ENCODE measurements at places on chromosomes 3 and 15. TPM values are rescaled to one million over a fixed set of nuclear protein-coding genes. Genes with fewer than 3 reads are reported as not detected.

DNA sequence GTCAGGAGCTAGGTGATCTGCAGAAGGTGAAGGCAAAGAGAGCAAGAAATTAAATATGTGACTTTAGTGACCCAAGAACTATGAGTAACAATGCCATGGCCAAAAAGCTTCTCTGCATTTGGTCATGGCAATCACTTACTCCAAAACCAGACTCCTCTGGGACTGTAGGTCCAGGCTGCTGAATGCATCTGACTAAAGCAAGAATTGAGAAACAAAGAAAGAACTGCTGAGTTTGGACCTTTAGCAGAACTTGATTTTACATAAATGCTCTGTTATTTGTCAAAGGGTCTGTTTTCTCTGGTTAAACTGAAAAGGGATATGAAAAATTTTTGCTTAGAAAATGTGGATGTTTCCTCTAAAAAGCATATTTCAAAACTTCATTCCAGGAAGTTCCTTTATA, 1102.2 kb downstream of the IGSF11 start:
- no peak overlapping the region for H3K4me3 ChIP-seq
- no peaks in the 10 kb centered on the region for H3K36me3 ChIP-seq
- no peak overlapping the region for H3K27ac ChIP-seq
- H3K27me3 ChIP-seq = no peaks in the 10 kb centered on the region
- no peaks in the 10 kb centered on the region for H3K4me1 ChIP-seq

- no peak overlapping the region for H3K27ac ChIP-seq
- H3K4me3 ChIP-seq = no peak overlapping the region
- no peak for DNase-seq
- H3K36me3 ChIP-seq = no peaks in the 10 kb centered on the region
- no peaks in the 10 kb centered on the region for H3K27me3 ChIP-seq
Measured at GRCh38 chr15:79455361-79455760, 23.2 kb downstream of the MINAR1 start.

- H3K36me3 ChIP-seq = no peaks in the 10 kb centered on the region
- H3K4me1 ChIP-seq = no peaks in the 10 kb centered on the region
- H3K27ac ChIP-seq = no peak overlapping the region
- H3K27me3 ChIP-seq = no peaks in the 10 kb centered on the region
Measured at GRCh38 chr3:55164876-55165275, 237.0 kb upstream of the LRTM1 start.

DNA sequence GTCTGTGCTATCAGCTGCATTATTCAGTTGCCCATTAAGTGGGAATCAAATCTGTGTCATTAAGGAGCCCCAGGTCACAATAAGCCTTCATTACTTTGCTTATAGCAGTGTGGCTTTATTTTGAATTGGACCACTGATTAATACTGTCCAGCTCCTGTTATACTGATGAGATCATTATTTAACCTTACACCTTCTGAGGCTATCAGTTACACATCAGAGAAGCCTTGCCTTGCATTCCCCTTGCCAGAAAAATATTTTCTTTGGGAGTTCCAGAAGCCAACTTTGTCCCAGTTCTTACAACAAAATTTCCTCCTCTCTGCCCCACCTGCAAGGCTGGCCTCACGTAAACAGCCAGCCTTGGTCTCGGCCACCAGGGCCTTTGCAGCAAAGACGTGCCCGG, 29.7 kb upstream of the ARNT2 start:
- H3K4me3 ChIP-seq = no peak overlapping the region
- DNase-seq = no peak
- H3K36me3 ChIP-seq = no peaks in the 10 kb centered on the region
- H3K27ac ChIP-seq = no peak overlapping the region
- no peaks in the 10 kb centered on the region for H3K4me1 ChIP-seq

GRCh38 chr3:139937674-139938279, 2.8 kb downstream of the CLSTN2 start:
- no peak overlapping the region for H3K4me3 ChIP-seq
- no peak for DNase-seq
- no peak overlapping the region for H3K27ac ChIP-seq
- no peaks in the 10 kb centered on the region for H3K27me3 ChIP-seq
- H3K36me3 ChIP-seq = no peaks in the 10 kb centered on the region
- no peaks in the 10 kb centered on the region for H3K4me1 ChIP-seq

DNA sequence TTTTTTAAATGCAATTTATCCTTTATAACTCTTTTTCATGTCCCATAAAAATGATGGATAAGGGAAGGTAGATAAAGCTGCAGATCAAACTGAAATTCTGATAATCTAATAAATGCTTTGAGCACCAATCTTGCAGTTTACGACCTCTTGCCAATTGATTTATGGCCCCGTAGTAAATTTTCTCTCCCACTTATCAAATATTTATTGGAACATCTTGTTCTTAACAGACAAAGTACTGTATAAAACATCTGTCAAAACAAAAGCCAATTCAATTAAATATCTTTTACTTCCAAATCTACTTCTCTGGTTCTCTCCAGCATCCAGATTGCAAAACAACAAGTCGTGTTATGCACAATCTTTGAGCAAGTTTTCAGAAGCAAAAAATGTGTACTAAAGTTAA, 34.6 kb downstream of the POLR2M start:
- no peak overlapping the region for H3K4me3 ChIP-seq
- no peak for DNase-seq
- H3K36me3 ChIP-seq = no peaks in the 10 kb centered on the region
- no peaks in the 10 kb centered on the region for H3K27me3 ChIP-seq

- DNase-seq = peak; percentile 31
- H3K27ac ChIP-seq = peak overlapping the region; percentile 55
- H3K36me3 ChIP-seq = no peaks in the 10 kb centered on the region
- peaks cover 92% of the 10 kb centered on the region for H3K4me1 ChIP-seq
Measured at GRCh38 chr15:64622410-64623260, 152.8 kb downstream of the RBPMS2 start.

GRCh38 chr3:8436661-8437287, 64.8 kb upstream of the LMCD1 start:
- no peaks in the 10 kb centered on the region for H3K36me3 ChIP-seq
- H3K4me1 ChIP-seq = no peaks in the 10 kb centered on the region
- no peak for DNase-seq
- H3K27me3 ChIP-seq = no peaks in the 10 kb centered on the region
- no peak overlapping the region for H3K27ac ChIP-seq

- peaks cover 24% of the 10 kb centered on the region for H3K4me1 ChIP-seq
- H3K36me3 ChIP-seq = peaks cover 9% of the 10 kb centered on the region
- H3K27me3 ChIP-seq = no peaks in the 10 kb centered on the region
- H3K27ac ChIP-seq = no peak overlapping the region
- no peak overlapping the region for H3K4me3 ChIP-seq
Measured at GRCh38 chr3:122572940-122573412, 4.5 kb upstream of the PARP15 start.

DNA sequence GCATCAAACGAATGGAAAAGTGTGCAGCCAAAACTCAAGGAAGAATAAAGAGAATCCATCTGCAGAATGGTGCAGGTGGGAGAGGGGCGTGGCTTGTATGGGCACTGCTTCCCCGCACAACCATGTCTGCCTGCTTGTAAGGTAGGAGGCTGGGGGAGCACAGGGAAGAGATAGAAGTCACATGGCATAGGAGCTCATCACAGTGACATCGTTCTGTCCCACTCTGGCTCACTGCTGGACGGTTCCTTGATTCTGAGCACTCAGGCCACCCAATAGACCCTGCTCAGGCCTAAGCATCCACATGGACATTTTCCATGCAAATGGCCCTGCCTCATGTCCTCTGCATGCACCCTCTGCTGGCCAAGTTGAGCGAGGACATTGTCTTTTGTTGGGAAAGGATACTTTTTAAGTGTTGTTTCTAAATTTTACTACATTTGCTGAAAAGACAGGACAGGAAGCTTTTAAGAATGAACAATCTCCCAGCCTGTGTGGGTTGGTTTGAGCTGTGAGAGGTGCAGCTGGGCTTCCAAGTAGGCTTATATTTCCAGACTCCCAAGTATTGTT, 3.1 kb downstream of the MYLK start:
- H3K4me3 ChIP-seq = no peak overlapping the region
- H3K27me3 ChIP-seq = no peaks in the 10 kb centered on the region
- H3K36me3 ChIP-seq = no peaks in the 10 kb centered on the region
- no peak for DNase-seq
- no peak overlapping the region for H3K27ac ChIP-seq

DNA sequence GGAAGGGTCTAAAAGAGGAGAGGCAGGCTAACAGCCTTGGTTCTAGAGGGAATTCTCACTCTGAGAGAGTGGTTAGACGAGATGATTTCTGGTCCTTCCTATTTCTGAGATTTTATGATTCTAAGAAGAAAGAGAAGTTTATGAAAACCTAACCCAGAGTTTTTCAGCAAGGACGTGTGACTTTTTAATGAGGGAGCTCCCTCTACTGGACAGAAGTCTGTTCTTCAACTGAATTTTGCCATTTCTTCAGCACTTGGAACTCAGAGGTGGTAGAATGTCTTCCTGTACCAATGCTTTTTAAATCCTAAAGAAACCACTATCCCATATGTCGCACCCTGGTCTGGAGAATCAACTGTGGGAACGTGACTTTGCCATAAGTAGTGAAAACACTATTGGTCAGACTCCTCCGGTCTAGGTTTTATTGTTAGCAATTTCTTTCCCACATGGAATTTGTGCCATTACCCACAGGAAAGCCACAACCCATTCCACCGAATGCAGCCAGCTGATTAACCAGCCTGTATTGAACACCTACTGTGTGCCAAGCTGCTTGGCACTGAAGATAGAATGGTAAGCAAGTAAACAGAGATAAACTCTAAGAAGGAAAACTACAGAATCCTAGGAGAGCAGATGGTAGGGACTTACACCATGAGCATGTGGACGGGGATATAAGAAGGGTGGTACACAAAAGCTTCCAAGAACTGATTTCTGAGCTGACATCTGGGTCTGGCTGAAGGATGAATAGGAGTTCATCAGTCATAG, 199.5 kb upstream of the LMCD1 start:
- H3K4me1 ChIP-seq = no peaks in the 10 kb centered on the region
- H3K36me3 ChIP-seq = no peaks in the 10 kb centered on the region
- DNase-seq = peak; percentile 56
- no peak overlapping the region for H3K4me3 ChIP-seq

DNA sequence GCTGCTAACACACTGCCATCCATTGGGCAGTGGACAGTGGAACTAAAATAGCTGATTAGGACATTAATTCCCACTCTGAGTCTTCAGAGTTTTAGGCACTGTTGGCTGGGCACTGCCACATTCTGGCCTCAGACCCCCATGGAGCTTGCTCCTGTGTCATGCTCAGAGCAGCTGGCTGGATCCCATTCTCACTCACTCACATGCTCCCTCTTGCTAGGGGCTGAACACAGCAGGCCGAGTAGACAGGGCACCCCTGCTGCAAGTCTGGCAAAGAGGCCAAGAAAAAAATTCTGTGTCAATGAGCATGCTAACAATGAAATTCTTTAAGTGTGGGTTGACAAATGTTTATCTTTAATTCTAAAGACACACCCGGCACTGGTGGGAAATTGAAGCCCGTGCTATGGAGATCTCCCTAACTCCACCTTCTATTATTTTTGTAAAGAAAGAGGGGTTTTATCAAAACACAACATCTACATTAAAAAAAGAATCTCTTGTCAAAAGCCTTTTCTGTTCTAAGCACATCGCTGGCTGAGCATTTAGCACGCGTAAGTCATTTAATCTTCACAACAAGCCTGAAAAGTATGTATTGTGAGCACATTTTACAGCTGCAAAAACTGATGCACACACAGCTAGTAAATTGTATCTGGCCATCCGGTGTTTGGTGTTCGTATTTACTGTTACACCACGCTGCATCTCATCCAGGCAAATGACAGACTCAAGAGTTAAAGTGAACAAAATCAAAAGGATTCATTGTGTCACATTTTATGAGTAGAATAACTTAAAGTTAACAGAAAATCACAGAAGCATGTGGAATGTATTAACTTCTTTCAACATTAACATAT, 362.1 kb downstream of the PLOD2 start:
- no peak overlapping the region for H3K27ac ChIP-seq
- no peaks in the 10 kb centered on the region for H3K4me1 ChIP-seq
- H3K4me3 ChIP-seq = no peak overlapping the region
- H3K36me3 ChIP-seq = no peaks in the 10 kb centered on the region
- no peak for DNase-seq
- H3K27me3 ChIP-seq = no peaks in the 10 kb centered on the region

GRCh38 chr3:162376761-162377160, 880.2 kb downstream of the OTOL1 start:
- no peak for DNase-seq
- H3K27ac ChIP-seq = no peak overlapping the region
- H3K27me3 ChIP-seq = no peaks in the 10 kb centered on the region

- no peaks in the 10 kb centered on the region for H3K27me3 ChIP-seq
- DNase-seq = no peak
- no peak overlapping the region for H3K27ac ChIP-seq
- peaks cover 17% of the 10 kb centered on the region for H3K4me1 ChIP-seq
- H3K36me3 ChIP-seq = no peaks in the 10 kb centered on the region
- H3K4me3 ChIP-seq = peak overlapping the region; percentile 71
Measured at GRCh38 chr3:143848704-143849103, 436 bp upstream of the SLC9A9 start.

- H3K27ac ChIP-seq = no peak overlapping the region
- no peak overlapping the region for H3K4me3 ChIP-seq
- DNase-seq = no peak
- H3K36me3 ChIP-seq = no peaks in the 10 kb centered on the region
- H3K4me1 ChIP-seq = peaks cover 4% of the 10 kb centered on the region
Measured at GRCh38 chr3:138950006-138950644, 3.1 kb downstream of the FOXL2NB start.

- H3K36me3 ChIP-seq = no peaks in the 10 kb centered on the region
- no peaks in the 10 kb centered on the region for H3K27me3 ChIP-seq
- no peaks in the 10 kb centered on the region for H3K4me1 ChIP-seq
- no peak overlapping the region for H3K4me3 ChIP-seq
Measured at GRCh38 chr15:26365077-26365476, 407.8 kb downstream of the GABRB3 start.

GRCh38 chr15:71743861-71744382, 66.4 kb upstream of the NR2E3 start:
- no peak overlapping the region for H3K4me3 ChIP-seq
- H3K27me3 ChIP-seq = no peaks in the 10 kb centered on the region
- peak; percentile 57 for DNase-seq
- no peaks in the 10 kb centered on the region for H3K36me3 ChIP-seq
- H3K27ac ChIP-seq = no peak overlapping the region

GRCh38 chr3:98806521-98806920, 43.4 kb downstream of the ST3GAL6 start:
- DNase-seq = no peak
- no peaks in the 10 kb centered on the region for H3K36me3 ChIP-seq
- no peaks in the 10 kb centered on the region for H3K4me1 ChIP-seq
- H3K27ac ChIP-seq = no peak overlapping the region
- H3K27me3 ChIP-seq = no peaks in the 10 kb centered on the region

DNA sequence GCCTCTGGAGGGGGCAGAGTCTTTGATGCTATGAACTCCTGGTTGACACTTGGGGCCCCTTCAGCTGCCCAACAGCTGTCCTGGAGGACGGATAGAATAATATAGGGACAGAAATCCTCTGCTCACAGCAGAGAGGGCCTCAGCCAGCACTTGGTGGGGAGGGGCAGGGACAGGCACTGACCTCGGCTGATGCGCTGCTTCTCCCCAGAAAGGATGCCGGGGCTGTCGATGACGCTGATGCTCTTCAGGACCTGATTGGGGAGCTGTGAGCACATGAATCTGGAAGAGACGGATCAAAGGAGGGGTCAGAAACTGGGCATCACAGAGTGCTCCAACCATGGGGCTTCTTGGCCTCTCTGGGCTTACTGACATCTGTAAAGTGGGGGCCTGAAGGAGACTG, 29.5 kb downstream of the EHD4 start:
- peaks cover 20% of the 10 kb centered on the region for H3K36me3 ChIP-seq
- peaks cover 10% of the 10 kb centered on the region for H3K4me1 ChIP-seq
- no peaks in the 10 kb centered on the region for H3K27me3 ChIP-seq
- no peak for DNase-seq

P3H2 gene
- 0.48 TPM for total RNA-seq

C3orf22 gene
- not detected for total RNA-seq

PPP1R14D gene
- not detected for total RNA-seq

CACNA1D gene
- total RNA-seq = not detected

TGM4 gene
- total RNA-seq = not detected

CHL1 gene
- not detected for total RNA-seq

All from naive thymus-derived CD4-positive, alpha-beta T cell (primary cell).